ENCODE measurements at places on chromosomes 1 and 21.

DNA sequence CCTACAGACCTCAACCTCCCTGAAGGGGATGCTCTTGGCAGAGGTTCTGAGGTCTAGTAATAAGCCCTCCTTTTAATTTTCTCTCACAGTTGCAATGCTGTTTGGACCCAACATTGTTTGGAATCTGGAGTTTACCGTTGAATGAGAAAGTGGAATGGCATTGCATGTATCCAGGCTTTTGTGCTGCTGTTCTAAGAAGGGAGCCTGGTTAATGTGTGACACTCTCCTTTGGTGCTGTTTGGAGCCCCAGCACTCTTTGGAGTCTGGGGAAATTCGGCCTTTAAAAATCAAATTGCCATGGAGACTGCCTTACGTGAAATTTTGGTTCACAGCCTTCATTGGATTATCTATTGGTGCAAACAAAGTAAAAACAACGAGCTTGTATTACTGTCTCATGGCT, 23.7 kb upstream of the TMEM61 start:
- DNase-seq, result no peak

DNA sequence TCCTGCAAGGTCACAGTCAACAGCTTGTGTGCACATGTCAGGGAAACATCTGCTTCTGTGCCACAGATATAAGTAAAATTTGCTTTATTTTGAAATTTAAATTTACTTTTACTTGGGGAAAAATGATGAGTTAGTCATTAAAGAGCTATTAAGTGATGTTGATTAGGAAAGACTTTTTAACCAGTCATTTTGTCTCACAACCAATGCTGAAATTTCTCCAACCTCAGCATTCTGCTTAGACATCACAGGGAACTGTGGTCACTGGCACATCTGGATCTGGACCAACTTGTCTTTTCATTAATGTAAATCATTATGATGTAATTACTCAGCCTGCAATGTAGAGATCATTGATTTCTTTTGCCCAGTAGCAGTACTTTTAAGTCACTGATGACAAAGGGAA, 301.0 kb downstream of the TTLL7 start:
- no peak for DNase-seq

DNA sequence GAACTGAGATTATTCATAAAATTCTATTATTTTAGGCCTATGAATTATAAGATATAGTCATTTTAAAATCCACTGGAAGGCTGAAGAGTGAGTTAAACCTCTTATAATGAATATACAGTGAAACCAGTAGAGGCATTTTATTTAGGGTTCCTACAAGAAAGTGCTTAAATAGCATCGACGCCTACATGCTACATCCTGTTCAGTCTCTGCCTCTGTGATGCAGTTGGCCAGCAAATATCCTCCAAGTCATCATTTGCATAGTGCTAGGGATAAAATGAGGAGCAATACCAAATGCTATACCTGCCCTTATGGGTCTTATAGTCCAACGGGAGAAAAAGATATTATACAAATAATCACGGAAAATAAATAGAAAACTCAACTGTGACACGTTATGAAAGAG, 59.6 kb downstream of the EDEM3 start:
- no peak for DNase-seq

- no peak for DNase-seq
Measured at GRCh38 chr1:119226913-119227312, 86.5 kb upstream of the WARS2 start.

DNA sequence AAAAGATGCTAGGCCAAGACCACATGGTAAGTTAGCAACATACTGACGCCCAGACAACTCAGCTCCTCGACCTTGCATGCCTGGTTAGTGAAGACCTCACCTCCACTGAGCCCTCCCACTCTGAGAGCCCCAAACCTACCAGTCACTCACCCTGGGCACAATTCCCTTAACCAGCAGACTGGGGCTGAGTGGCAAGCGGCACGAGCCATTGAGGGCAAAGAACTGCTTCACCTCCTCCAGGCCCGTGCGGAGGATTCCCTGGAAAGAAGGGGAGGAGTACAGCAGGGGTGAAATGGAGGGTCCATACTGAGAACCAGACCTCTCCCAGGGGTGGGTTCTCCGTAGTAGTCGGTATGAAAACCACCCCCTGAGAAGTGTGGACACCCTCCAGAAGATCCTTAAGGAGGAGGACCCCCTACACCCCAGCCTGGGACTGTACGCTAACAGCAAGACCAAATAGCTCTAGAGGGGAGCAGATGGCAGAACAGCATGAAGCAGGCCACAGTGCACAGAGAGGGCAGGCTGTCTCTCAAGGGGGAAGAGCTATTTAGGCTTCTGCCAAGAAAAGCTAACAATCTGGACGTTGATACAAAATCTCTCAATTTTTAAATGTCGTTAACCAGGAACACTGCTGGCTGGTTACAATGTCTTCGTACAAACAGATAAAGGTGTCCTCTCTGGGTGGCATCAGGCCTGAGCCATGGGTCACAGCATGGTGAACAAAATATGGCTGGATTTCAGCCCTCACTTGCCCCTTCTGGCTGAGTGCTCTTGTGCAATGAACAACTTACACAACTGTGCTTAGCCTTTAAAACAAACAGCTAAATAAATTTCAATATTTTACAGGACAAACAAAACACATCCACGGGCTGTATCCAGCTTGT, 31.0 kb upstream of the PPP1R15B start:
- DNase-seq, result no peak

GRCh38 chr1:222852326-222852725, 37.5 kb downstream of the DISP1 start:
- no peak for DNase-seq

- DNase-seq, result no peak
Measured at GRCh38 chr1:237183963-237184540, 142.1 kb downstream of the RYR2 start.

GRCh38 chr1:166616206-166616605, 223.1 kb upstream of the POGK start:
- DNase-seq, result no peak

- DNase-seq, result no peak
Measured at GRCh38 chr1:192235127-192235526, 76.9 kb downstream of the RGS18 start.

DNA sequence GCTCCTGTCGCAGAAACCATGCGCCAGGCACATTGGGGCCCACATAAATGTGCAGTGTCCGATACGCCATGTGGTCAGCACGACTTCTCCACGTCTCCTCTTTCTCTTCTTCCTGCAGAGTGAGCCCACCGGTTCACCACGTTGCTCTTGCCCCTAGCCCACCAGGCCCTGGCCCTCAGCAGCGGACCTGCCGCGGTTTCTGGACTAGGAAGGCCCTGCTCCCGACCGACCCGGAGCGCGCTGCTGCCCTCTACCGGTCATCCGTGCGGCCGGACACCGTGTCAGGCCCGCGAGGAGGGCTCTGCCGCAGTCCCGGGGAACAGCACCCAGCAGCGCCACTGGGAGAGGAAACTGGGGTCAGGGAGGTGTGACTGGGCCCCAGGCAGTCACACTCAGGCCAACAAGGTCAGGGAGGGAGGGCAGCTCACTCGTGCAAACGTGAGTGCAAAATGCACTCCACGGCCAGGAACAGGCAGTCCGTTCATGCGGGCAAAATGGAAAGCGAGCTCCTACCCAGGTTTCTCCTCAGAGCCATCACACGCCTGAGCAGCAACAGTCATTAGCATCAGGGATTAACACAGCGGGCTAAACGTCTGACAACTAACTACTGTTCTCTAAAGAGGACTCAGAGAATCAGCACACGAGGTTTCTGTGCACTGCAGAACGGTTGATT, 13.7 kb downstream of the TLR5 start:
- DNase-seq, result peak; percentile 40
